ENCODE measurements at places on chromosomes 2 and 18. TPM values are rescaled to one million over a fixed set of nuclear protein-coding genes. Genes with fewer than 3 reads are reported as not detected.

The MAP2 gene
- polyA plus RNA-seq: 1.4 TPM

The NT5DC4 gene
- polyA plus RNA-seq: not detected

- H3K4me1 ChIP-seq: no peaks in the 10 kb centered on the region
- no peaks in the 10 kb centered on the region for H3K36me3 ChIP-seq
- DNase-seq: no peak
- no peaks in the 10 kb centered on the region for H3K27me3 ChIP-seq
Observed at GRCh38 chr2:188079196-188079595, 212.5 kb upstream of the GULP1 start.

- no peak overlapping the region for H3K27ac ChIP-seq
- no peak overlapping the region for H3K4me3 ChIP-seq
Observed at GRCh38 chr18:7908681-7909299, 341.7 kb downstream of the PTPRM start.

DNA sequence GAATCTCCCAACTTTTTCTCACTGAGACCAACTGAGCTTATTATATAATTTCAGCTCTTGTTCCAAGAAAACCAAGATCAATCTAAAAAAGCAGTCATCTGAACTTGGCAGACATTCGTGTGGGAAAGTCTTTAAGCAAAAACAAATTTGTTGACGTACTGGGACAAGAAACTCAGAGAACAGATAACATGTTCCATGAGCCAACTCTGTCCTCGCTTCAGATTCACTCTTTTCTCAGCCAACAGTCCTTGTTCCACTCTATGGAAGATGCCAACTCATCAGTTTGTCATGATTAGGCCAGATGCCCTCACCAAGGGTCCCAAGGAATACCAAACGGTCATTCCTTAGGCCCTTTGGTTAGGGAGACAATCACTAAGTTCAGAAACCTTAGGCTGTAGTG, 224.2 kb upstream of the CTAGE1 start:
- no peak for DNase-seq
- H3K27me3 ChIP-seq: no peaks in the 10 kb centered on the region
- H3K36me3 ChIP-seq: no peaks in the 10 kb centered on the region
- H3K4me3 ChIP-seq: no peak overlapping the region

GRCh38 chr2:75224636-75225094, 25.3 kb upstream of the TACR1 start:
- H3K27ac ChIP-seq: no peak overlapping the region
- no peaks in the 10 kb centered on the region for H3K4me1 ChIP-seq
- no peaks in the 10 kb centered on the region for H3K27me3 ChIP-seq

- no peaks in the 10 kb centered on the region for H3K4me1 ChIP-seq
- no peaks in the 10 kb centered on the region for H3K27me3 ChIP-seq
- no peak overlapping the region for H3K4me3 ChIP-seq
- no peaks in the 10 kb centered on the region for H3K36me3 ChIP-seq
- H3K27ac ChIP-seq: no peak overlapping the region
- no peak for DNase-seq
Observed at GRCh38 chr2:19554520-19554919, 196.1 kb upstream of the OSR1 start.

DNA sequence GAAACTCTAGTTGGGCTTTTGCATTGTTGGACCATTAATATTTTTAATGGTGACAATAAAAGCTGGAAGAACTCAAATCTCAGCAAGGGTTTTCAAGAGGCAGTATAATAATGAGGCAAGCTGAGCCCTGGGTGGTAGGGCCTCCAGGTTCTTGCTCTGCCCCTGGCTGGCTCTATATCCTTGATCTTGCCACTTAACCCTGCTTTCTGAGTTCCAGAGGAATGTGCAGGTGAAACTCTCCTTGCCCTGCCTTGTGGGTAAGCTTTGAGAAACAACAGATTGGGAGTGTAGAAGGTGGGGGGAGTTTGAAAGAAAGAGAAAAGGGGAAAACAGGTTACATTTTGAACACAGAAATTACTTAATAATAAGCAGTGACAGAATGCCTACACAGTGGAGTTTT, 103.3 kb upstream of the MAP4K3 start:
- H3K27me3 ChIP-seq: no peaks in the 10 kb centered on the region
- peak overlapping the region; percentile 43 for H3K27ac ChIP-seq
- no peak for DNase-seq
- H3K4me1 ChIP-seq: no peaks in the 10 kb centered on the region
- no peaks in the 10 kb centered on the region for H3K36me3 ChIP-seq

DNA sequence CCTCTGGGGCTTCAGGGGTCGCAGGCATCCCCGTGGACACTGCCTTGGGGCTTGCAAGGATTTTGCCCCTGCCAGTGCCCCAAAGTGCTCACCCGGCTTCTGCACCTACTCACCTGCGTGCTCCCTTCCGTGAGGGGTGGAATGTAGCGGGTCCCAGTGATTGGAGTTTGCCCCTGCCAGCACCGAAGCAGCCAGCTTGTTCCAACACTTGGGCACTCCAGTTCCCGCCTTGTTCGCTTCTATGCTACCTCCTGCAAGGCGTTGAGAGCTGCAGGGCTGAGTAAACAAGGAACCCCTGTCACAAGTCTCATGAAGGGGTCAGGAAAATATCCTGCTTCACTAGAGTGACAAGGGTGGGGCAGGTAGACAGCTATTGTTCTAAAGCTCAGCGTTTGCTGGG, 631.5 kb downstream of the EPHA4 start:
- H3K27me3 ChIP-seq: no peaks in the 10 kb centered on the region
- peaks cover 8% of the 10 kb centered on the region for H3K4me1 ChIP-seq
- DNase-seq: no peak
- H3K27ac ChIP-seq: no peak overlapping the region
